ENCODE measurements at places on chromosomes 4 and X. TPM values are rescaled to one million over a fixed set of nuclear protein-coding genes. Genes with fewer than 3 reads are reported as not detected.

Gene ATRX
- total RNA-seq, result 51.5 TPM

Gene RRH
- not detected for total RNA-seq

Gene SLITRK4
- total RNA-seq, result not detected

Gene GPR143
- not detected for total RNA-seq

Gene PABPC1L2B
- not detected for total RNA-seq

Gene SORBS2
- not detected for total RNA-seq

Gene MEPE
- total RNA-seq, result not detected

Gene PF4V1
- total RNA-seq, result not detected

Gene SYN1
- total RNA-seq, result 0.91 TPM

Gene HS6ST2
- total RNA-seq, result 0.26 TPM

Gene N4BP2
- 17.6 TPM for total RNA-seq

Gene CT83
- not detected for total RNA-seq

Gene BEX5
- 4.5 TPM for total RNA-seq

Gene AADAT
- total RNA-seq, result 0.20 TPM

Gene EPHA5
- not detected for total RNA-seq

Gene CT45A10
- not detected for total RNA-seq

Gene CSAG1
- not detected for total RNA-seq

Gene GPR34
- 1.4 TPM for total RNA-seq

Gene DUSP21
- not detected for total RNA-seq

Gene OTUD5
- 59.5 TPM for total RNA-seq

Gene XAGE1A
- not detected for total RNA-seq

Gene ADAM29
- total RNA-seq, result not detected

Gene CTAG2
- total RNA-seq, result 39.6 TPM

Gene HSD17B13
- total RNA-seq, result not detected

Gene TEX13B
- total RNA-seq, result not detected

Gene HELT
- not detected for total RNA-seq

Gene TEX13D
- 0.22 TPM for total RNA-seq

Gene TRIM2
- total RNA-seq, result 0.76 TPM

Gene TREX2
- total RNA-seq, result 2.1 TPM

Gene KLB
- total RNA-seq, result not detected

Gene NPY2R
- total RNA-seq, result not detected

Gene P2RY10
- total RNA-seq, result 54.5 TPM

Gene CENPVL1
- 0.14 TPM for total RNA-seq

Gene FAM9B
- total RNA-seq, result not detected

Gene MAGEA10
- total RNA-seq, result not detected

Gene ABLIM2
- total RNA-seq, result 0.41 TPM

Gene PDGFRA
- total RNA-seq, result not detected

Gene CRMP1
- total RNA-seq, result not detected
